ENCODE measurements at places on chromosomes 5 and 9. TPM values are rescaled to one million over a fixed set of nuclear protein-coding genes. Genes with fewer than 3 reads are reported as not detected.

Gene FBXO4
- total RNA-seq, result 11.2 TPM

Gene PCDHGB7
- total RNA-seq, result 11.2 TPM

Gene EPB41L4B
- total RNA-seq, result 0.32 TPM

Gene CKMT2
- 0.43 TPM for total RNA-seq

Gene RNF183
- total RNA-seq, result not detected

Gene TAF11L10
- total RNA-seq, result not detected

Gene LCN15
- not detected for total RNA-seq

Gene ADCY2
- 0.32 TPM for total RNA-seq

Gene TEX48
- total RNA-seq, result not detected

Gene TLE1
- total RNA-seq, result 39.3 TPM

Gene EQTN
- total RNA-seq, result not detected

Gene SCGB3A2
- total RNA-seq, result not detected

Gene BARX1
- not detected for total RNA-seq

Gene IFNA2
- not detected for total RNA-seq

Gene OR1J2
- total RNA-seq, result 0.32 TPM

Gene SCAMP1
- 38.0 TPM for total RNA-seq

Gene CDX1
- total RNA-seq, result under 0.01 TPM

Gene EIF4EBP3
- total RNA-seq, result 0.86 TPM

Gene SPINK4
- not detected for total RNA-seq

Gene CNTFR
- total RNA-seq, result not detected

Gene IQGAP2
- total RNA-seq, result 2.6 TPM

Gene DCAF12
- total RNA-seq, result 29.8 TPM

Gene LCN1
- not detected for total RNA-seq

Gene SOWAHA
- total RNA-seq, result under 0.01 TPM

Gene IL4
- total RNA-seq, result not detected

Gene DAB2
- 332 TPM for total RNA-seq

Gene LHX6
- total RNA-seq, result not detected

Gene IL5
- not detected for total RNA-seq

Gene C9orf85
- 9.7 TPM for total RNA-seq

Gene DPYSL3
- 126 TPM for total RNA-seq

Gene CCDC192
- total RNA-seq, result not detected

Gene CEL
- under 0.01 TPM for total RNA-seq

Gene KLF9
- total RNA-seq, result 34.5 TPM

Gene C5orf34
- 3.9 TPM for total RNA-seq

Gene SHROOM1
- 6.5 TPM for total RNA-seq

Gene WDR31
- 0.32 TPM for total RNA-seq

Gene SLC36A1
- total RNA-seq, result 12.2 TPM

Gene HRCT1
- 0.97 TPM for total RNA-seq

Gene MAML1
- 13.9 TPM for total RNA-seq

Gene FNIP1
- 67.8 TPM for total RNA-seq

Gene PCDHGB3
- total RNA-seq, result 5.2 TPM

Gene KIF4B
- total RNA-seq, result not detected

Gene GHR
- 2.2 TPM for total RNA-seq

Gene ECM2
- 2.6 TPM for total RNA-seq

Gene ZFP2
- 0.86 TPM for total RNA-seq

Gene CAVIN4
- total RNA-seq, result 1.3 TPM

Gene FOXD4L4
- total RNA-seq, result not detected

Gene SMIM3
- 49.9 TPM for total RNA-seq

Gene PIP5KL1
- total RNA-seq, result 2.6 TPM

Gene CARTPT
- not detected for total RNA-seq

Gene LECT2
- total RNA-seq, result not detected

Gene PALM2AKAP2
- 24.5 TPM for total RNA-seq

Gene CDKN2B
- 58.3 TPM for total RNA-seq

Gene KCNT1
- not detected for total RNA-seq

Gene SLC6A7
- total RNA-seq, result under 0.01 TPM

Gene TMOD1
- 0.97 TPM for total RNA-seq

Gene FYB1
- not detected for total RNA-seq

Gene IFNK
- not detected for total RNA-seq

Data from fibroblast of villous mesenchyme (primary cell).